ENCODE measurements at places on chromosomes 11 and 22. TPM values are rescaled to one million over a fixed set of nuclear protein-coding genes. Genes with fewer than 3 reads are reported as not detected.

Gene MYEOV
- 23.9 TPM for total RNA-seq

Gene MMP12
- 0.59 TPM for total RNA-seq

Gene ANKK1
- total RNA-seq, result not detected

Gene DDIAS
- total RNA-seq, result 8.0 TPM

Gene MGAT3
- total RNA-seq, result not detected

Gene APOA4
- total RNA-seq, result not detected

Gene GSTP1
- 477 TPM for total RNA-seq

Gene BCO2
- total RNA-seq, result 0.78 TPM

Measured in subcutaneous preadipocyte (primary cell).